T-helper 17 cell (primary cell): ENCODE measurements at places on chromosomes 2 and 18.
A peak's percentile ranks its signal among the peaks of the same experiment; 100 is the strongest.

DNA sequence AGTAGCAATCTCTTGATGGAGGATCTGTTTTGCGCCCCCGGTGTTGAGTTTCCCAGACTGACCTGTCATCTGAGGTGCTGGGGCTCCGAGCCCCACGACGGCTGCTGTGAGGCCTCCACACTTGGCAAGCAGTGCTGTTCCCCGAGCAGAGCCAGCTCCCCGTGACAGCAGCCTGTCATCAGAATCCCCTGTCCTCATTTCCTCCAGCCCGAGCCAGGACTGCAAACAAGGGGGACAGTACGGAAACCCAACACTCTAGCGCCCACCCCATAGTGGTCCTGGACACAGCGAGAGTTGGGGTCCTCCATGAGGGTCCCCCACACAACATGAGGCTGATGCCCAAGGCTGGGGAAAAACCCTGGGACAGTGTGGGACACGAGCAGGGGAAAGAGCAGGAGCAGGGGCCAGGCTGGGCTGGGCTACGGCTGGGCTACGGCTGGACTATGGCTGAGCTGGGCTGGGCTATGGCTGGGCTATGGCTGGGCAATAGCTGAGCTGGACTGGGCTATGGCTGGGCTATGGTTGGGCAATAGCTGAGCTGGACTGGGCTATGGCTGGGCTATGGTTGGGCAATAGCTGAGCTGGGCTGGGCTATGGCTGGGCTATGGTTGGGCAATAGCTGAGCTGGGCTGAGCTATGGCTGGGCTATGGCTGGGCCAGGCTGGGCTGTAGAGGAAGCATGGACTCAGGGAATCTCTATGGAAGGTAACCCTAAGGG is 1.5 kb upstream of the KLHL30 start:
- no peak for DNase-seq
- H3K4me3 ChIP-seq = no peak overlapping the region
- no peaks in the 10 kb centered on the region for H3K36me3 ChIP-seq

DNA sequence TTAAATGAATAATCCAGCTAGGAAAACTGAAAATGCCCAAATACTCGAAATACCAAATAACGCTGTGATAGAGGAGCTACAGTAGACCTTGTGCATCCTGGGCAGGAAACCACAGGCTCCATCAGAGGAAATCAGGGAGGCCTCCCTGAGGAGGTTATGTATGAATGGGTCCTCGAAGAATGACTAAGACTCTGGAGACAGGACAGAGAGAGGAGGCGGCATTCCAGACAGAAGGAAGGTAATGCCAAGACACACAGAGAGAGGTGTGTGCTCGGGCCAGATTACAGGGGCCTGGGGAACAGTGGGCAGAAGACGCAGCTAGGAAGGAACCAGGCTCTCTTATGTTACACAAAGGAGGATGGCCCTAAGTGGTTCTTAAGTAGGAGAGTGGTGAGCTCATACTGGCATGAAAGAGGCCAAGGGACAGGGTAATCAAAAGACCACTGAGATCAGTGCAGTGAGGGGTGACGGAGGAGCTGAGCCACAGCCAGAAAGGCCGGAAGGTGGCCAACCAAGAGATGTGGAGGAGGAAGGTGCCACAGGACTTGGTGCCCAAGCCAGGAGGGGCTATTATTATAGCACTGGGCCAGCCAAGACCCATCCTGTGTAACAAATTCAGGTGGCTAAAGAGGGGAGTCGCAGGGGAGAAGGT is 9.9 kb downstream of the ST3GAL5 start:
- peak overlapping the region; percentile 89 for H3K27ac ChIP-seq
- H3K4me1 ChIP-seq = peaks cover 33% of the 10 kb centered on the region
- peak overlapping the region; percentile 76 for H3K4me3 ChIP-seq
- no peak for DNase-seq

DNA sequence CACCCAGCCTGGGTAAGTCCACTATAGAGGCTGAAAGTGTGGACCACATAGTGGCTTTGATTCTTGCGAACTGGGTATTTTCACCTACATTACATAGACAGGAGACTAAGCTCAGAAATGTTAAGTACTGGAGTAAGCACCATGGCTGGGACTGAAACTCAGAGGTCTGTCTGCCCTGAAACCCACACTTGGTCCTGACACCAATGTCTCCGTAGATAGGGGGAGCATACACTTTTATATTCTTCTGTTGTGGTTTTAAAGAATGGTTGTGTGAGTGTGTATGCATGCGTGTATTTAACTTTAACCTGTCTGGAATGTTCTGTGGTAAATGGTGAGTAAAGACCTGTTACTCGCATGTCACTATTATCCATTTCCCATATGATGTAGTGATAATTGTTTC is 10.3 kb upstream of the NPPC start:
- no peaks in the 10 kb centered on the region for H3K36me3 ChIP-seq
- no peak overlapping the region for H3K4me3 ChIP-seq
- peaks cover 18% of the 10 kb centered on the region for H3K27me3 ChIP-seq
- no peak for DNase-seq
- H3K27ac ChIP-seq = no peak overlapping the region
- H3K4me1 ChIP-seq = no peaks in the 10 kb centered on the region

GRCh38 chr2:28292491-28292890 is 100.2 kb upstream of the FOSL2 start:
- H3K4me3 ChIP-seq = no peak overlapping the region
- DNase-seq = no peak
- H3K27me3 ChIP-seq = no peaks in the 10 kb centered on the region
- H3K27ac ChIP-seq = no peak overlapping the region
- H3K4me1 ChIP-seq = peaks cover under 1% of the 10 kb centered on the region

- no peaks in the 10 kb centered on the region for H3K4me1 ChIP-seq
- no peaks in the 10 kb centered on the region for H3K27me3 ChIP-seq
- H3K27ac ChIP-seq = no peak overlapping the region
- no peak for DNase-seq
- H3K36me3 ChIP-seq = no peaks in the 10 kb centered on the region
Measured at GRCh38 chr2:152354909-152355308, 19.9 kb downstream of the FMNL2 start.

DNA sequence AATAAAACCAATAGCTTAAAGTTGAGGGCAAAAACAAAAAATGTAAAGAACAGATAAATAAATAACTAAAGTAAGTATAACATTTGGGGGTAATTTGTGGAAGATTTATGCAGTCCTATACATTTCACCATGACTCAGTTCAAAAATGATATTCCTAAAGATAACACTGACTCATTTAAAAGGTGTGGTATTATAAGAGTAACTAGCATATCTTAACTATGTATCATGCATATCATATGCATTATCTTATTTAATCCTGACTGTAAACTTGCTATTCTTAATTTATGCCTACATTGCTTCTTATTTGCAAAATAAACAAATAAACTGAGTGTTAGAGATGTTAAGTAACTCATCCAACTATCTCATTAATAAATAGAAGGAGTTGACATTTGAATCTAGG is 726.5 kb upstream of the PKDCC start:
- no peak overlapping the region for H3K4me3 ChIP-seq
- H3K36me3 ChIP-seq = no peaks in the 10 kb centered on the region
- no peak overlapping the region for H3K27ac ChIP-seq
- H3K4me1 ChIP-seq = no peaks in the 10 kb centered on the region

GRCh38 chr2:68653034-68653433 is 9.7 kb downstream of the PROKR1 start:
- H3K4me1 ChIP-seq = peaks cover 36% of the 10 kb centered on the region
- peak overlapping the region; percentile 73 for H3K4me3 ChIP-seq
- DNase-seq = no peak
- H3K27me3 ChIP-seq = peaks cover 20% of the 10 kb centered on the region
- H3K36me3 ChIP-seq = peaks cover 3% of the 10 kb centered on the region

- DNase-seq = no peak
- no peaks in the 10 kb centered on the region for H3K4me1 ChIP-seq
- no peaks in the 10 kb centered on the region for H3K36me3 ChIP-seq
- no peak overlapping the region for H3K4me3 ChIP-seq
Measured at GRCh38 chr2:196341277-196341841, 170.0 kb upstream of the STK17B start.

- H3K27me3 ChIP-seq = no peaks in the 10 kb centered on the region
- H3K4me3 ChIP-seq = no peak overlapping the region
- no peak overlapping the region for H3K27ac ChIP-seq
- peaks cover 2% of the 10 kb centered on the region for H3K36me3 ChIP-seq
- no peak for DNase-seq
- peaks cover 2% of the 10 kb centered on the region for H3K4me1 ChIP-seq
Measured at GRCh38 chr2:202944408-202944807, 32.3 kb downstream of the CARF start.

DNA sequence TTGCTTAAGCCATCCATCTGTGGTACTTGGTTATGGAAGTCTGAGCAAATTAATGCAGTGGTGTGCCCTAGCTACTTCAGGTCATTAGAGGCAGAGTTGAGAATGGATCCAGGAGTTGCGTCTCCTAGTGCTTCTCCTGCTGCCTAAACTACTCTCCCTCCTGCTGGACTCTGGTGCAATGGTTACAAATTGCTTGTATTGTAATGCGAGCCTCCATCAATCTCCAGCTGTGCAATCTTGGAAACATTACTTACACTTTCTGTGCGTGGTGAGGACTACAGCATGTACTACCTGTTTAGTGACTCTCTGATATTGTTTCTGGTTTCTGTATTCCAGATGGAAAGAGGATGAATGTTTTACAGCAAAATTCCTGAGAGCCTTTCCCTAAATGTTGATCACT is 119.0 kb upstream of the CYRIA start:
- H3K4me3 ChIP-seq = no peak overlapping the region
- no peaks in the 10 kb centered on the region for H3K4me1 ChIP-seq
- DNase-seq = no peak
- no peaks in the 10 kb centered on the region for H3K36me3 ChIP-seq

GRCh38 chr18:75779450-75779849 is 351.9 kb upstream of the SMIM21 start:
- H3K27me3 ChIP-seq = peaks cover 72% of the 10 kb centered on the region
- H3K4me3 ChIP-seq = no peak overlapping the region
- no peaks in the 10 kb centered on the region for H3K4me1 ChIP-seq
- H3K36me3 ChIP-seq = no peaks in the 10 kb centered on the region
- no peak overlapping the region for H3K27ac ChIP-seq

DNA sequence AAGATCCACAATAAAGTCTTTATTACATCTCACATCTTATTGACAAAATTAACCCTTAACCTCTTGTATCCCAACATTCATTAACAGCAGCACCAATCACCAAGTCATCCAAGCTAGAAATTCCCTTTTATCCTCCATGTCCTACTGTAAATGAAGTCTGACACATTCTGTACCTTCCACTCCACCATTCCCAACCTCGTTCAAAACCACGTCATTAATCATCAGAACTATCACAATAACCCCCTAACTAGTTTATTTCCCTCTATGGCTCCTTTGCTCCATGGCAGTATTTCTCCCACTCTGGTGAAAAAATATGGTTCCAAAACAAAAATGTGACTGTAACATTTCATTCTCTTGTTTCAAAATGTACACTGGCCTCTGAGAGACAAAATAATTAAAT is 1626.2 kb downstream of the LRP1B start:
- no peak for DNase-seq
- no peak overlapping the region for H3K4me3 ChIP-seq
- no peaks in the 10 kb centered on the region for H3K27me3 ChIP-seq
- no peak overlapping the region for H3K27ac ChIP-seq
- H3K4me1 ChIP-seq = no peaks in the 10 kb centered on the region
- H3K36me3 ChIP-seq = no peaks in the 10 kb centered on the region

GRCh38 chr2:240879105-240879504 is 10.5 kb downstream of the AGXT start:
- no peak for DNase-seq
- no peak overlapping the region for H3K27ac ChIP-seq
- H3K36me3 ChIP-seq = no peaks in the 10 kb centered on the region
- peaks cover 2% of the 10 kb centered on the region for H3K4me1 ChIP-seq
- no peaks in the 10 kb centered on the region for H3K27me3 ChIP-seq
- no peak overlapping the region for H3K4me3 ChIP-seq

GRCh38 chr2:44821500-44821899 is 120.0 kb upstream of the SIX3 start:
- no peaks in the 10 kb centered on the region for H3K4me1 ChIP-seq
- DNase-seq = no peak
- no peaks in the 10 kb centered on the region for H3K36me3 ChIP-seq
- H3K27ac ChIP-seq = no peak overlapping the region

GRCh38 chr2:139798391-139798790 is 1018.2 kb upstream of the NXPH2 start:
- H3K4me1 ChIP-seq = no peaks in the 10 kb centered on the region
- no peak overlapping the region for H3K27ac ChIP-seq
- H3K36me3 ChIP-seq = no peaks in the 10 kb centered on the region

DNA sequence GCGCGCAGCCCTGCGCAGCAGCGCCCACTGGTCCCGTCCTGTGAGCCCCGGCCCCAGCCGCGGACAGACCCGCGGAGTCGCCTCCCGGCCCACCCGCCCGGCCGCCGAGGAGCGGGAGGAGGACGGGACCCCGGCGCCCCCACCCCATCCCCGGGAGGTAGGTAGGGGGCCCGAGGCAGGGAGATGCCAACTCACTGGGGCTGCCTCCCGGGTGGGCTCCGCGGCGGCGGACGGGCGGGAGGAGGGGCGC is 160 bp downstream of the SPTBN1 start:
- H3K27ac ChIP-seq = no peak overlapping the region
- peaks cover 2% of the 10 kb centered on the region for H3K36me3 ChIP-seq
- peaks cover 48% of the 10 kb centered on the region for H3K27me3 ChIP-seq
- peak overlapping the region; percentile 86 for H3K4me3 ChIP-seq
- peaks cover 9% of the 10 kb centered on the region for H3K4me1 ChIP-seq
- DNase-seq = no peak

DNA sequence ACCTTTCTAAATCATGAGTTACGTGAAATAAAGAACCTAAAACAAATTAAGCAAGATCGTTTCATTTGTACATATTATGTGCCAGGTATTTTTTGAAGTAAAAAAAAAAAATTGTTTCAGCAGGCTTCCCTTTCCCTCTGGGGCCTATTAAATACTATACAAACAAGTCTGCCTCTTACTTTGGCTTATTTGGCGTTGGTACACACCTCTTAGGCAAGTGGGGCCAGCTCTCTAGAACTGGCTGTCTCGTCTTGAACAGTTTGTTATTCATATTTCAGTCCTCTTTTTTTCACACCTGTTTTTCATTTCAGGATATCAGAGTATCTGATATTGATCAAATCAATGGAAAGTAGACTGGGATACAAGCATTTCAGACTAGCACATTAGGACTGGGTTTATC is 27.4 kb upstream of the PPP3R1 start:
- no peaks in the 10 kb centered on the region for H3K36me3 ChIP-seq
- H3K4me3 ChIP-seq = no peak overlapping the region
- no peak overlapping the region for H3K27ac ChIP-seq
- H3K4me1 ChIP-seq = peaks cover 3% of the 10 kb centered on the region
- DNase-seq = no peak
- peaks cover 37% of the 10 kb centered on the region for H3K27me3 ChIP-seq
